ENCODE measurements at places on chromosomes 12 and 14.

GRCh38 chr12:39780913-39781446, 161.4 kb upstream of the ABCD2 start:
- no peak for DNase-seq

DNA sequence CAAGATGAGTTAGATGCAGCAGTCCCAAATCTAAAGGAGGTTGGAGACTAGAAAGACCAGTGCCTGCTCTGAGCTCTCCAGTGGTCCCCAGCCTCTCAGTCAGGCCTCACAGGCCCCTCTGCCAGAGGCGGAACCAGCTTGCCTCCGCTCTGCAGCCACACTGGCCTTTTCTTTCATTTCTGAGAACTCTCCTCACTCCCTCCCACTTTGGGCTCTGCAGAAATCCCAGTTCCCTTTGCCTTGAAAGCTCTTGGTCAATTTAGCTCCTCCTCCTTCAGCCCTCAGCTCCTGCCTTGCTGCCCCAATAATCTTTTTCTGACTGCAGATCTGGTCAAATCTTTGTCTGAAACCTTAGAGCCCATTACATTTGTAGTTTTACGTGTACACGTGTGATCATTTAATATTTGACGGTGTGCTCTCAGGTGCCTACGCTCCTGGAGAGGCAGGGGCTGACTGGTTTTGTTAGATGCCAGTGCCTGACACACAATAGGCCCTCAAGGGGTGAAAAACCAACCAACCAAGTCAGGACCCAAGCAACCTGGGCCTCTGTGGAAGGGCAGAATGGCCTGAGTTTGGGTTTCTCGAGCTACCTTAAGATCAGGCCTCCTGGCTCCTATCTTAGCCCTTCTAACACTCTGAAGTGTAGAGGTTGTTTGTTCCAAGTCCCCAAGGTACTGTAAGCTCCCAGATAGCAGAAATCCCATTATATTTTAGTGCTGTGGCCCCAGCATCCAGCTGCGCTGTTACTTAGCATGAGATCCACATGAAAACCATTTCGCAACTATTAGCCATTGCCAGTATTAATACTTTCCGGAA, 1.1 kb upstream of the NUDT4 start:
- peak; percentile 24 for DNase-seq

DNA sequence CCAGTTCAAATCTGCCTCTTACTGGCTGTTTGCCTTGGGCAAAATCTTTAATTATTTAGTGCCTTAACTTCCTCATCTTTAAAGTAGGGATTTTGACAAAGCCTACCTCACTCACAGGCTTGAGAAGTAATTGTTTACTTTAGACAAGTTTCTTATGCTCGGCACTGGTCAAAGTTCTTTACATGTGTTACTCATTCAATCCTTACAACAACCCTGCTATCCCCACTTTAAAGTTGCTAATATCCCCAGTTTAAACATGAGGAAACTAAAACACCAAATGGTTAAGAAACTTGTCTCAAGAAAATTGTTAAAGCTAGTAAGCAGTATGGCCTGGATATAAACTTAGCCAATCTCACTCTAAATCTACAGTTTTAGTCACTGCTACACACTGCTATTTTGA, 204.0 kb upstream of the AVPR1A start:
- DNase-seq, result no peak

DNA sequence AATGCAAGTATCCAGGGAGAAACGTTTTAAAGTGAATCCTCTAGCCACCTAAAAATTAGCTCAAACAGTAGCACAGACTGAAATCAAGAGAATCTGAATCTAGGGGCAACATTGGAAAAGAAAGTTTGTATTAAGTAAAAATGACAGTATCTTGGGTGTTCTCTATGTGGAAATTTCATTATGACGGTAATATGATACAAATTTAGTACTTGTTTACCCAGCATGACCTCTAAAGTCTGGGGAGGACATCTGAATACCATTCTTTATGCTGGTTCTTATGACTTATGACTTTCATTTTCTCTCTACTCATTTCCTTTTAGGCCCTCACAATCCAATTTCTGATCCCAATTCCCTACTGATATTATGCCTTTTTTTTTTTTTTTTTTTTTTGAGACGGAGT, 14.0 kb downstream of the GTSF1 start:
- DNase-seq, result no peak

DNA sequence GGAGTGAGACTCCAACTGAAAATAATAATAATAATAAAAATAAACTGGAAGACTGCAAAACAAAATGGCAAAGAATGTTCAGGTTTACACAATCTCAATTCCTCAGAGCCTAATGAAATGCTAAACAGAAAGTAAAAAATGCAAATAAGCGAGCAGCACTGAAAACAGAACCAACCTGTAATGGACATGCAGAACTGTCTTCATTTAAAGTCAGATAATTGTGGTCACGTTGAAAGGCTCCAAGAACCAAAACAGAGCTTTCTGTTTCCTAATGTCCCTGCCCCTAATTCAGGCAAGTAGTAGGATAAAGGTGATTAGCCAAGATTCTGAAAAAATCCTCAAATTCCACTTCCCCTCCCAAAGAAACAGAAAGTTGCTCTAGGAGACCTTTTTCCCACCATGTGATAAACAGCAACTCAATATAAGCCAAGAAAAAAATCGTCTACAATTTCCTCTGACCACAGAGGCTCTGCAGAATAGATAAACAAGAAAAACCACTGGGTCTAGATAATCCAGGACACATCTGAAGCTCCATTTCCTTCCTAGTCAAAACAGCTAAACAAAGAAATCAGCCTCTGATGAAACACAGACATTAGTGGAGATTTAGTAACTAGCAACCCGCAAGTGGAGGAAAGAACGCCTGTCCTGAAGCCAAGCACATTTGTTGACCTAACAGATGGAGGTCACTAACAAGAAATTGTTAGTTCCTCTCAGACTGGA, 3.0 kb downstream of the MIS18BP1 start:
- DNase-seq, result peak; percentile 81

DNA sequence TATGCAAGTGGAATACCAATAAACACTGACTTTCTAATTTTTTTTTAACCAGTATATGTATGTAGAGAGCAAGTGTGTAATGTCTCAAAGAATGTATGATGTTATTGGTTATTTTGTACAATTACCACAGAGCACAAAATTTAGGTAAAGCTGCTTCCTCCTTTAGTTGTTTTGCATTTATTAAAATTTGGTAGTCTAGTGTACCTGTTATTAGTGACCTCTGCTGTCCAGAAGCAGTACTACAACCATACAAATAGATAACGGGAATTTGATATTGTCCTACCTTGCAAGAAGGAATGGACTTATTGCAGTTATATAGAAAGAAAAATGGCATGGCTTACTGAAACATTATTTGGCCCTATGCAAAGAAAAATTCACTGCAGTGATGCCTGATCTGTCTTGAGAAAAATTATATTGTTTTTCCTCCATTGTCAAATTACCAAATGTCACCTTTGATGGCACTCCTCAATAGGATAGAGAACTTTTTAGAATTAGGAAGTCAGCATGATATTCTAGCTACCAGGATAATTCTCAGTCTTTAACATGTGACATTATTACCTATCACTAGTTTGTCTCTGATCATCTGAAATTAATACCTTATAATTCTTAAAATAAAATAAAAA, 153.9 kb upstream of the RMST start:
- peak; percentile 54 for DNase-seq

DNA sequence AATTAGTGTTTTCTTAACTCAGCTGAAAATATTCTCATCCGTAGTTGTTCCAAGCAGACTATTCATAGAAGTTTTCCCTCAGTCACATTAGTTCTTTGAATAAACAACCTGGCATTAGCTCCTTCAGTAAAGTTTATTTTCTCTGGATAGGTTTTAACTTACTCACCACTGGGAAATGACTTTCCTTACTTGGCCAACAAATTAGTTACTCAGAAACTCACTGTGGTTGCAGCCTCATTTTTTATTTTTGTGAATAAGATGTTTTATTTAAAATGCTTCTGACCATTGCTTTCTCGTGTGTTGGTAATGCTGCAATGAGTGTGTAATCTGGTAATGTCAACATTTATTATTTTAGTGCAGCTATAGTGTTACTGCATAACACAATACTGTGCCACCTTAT, 74.9 kb downstream of the NOVA1 start:
- no peak for DNase-seq

DNA sequence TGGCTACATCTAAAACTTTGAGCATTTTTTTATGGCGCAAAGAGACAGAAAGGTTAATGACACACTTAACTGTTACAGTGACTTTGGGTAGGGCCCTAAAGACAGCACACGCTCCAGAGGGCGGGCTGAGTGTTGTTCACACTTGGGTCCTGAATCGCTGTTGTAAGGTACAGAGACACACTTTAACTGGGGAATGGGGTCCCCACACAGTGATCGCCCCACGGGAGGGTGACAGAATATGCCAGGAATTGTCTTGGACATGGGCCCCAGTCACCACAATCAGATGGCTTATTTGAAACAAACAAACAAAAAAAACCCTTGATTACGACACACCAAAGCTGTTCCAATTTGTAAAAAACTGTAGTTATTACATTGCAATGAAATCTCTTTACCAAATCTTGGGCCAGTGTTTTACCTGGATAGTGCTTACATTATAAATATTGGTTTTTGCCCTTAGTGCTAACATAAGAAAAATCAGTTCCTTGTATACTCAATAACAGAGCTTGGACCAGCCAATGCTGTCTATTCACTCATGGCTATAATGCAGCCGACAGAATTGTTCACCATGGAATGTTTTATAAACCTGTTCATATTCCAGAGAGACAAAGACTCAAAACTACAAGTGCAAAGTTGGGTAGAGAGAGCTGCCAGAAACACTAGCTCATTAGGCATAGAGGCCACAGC, 28.3 kb downstream of the KCTD10 start:
- DNase-seq, result no peak

GRCh38 chr12:114166362-114166761, 200.2 kb upstream of the RBM19 start:
- DNase-seq, result peak; percentile 71

- no peak for DNase-seq
Measured at GRCh38 chr12:95494888-95495287, 20.9 kb downstream of the METAP2 start.

- DNase-seq, result no peak
Measured at GRCh38 chr14:22231018-22231417, 358.0 kb downstream of the DAD1 start.

GRCh38 chr12:70096759-70097410, 146.3 kb upstream of the CNOT2 start:
- DNase-seq, result no peak

All from EH (cell line).